ENCODE measurements at places on chromosomes 7 and 10.

DNA sequence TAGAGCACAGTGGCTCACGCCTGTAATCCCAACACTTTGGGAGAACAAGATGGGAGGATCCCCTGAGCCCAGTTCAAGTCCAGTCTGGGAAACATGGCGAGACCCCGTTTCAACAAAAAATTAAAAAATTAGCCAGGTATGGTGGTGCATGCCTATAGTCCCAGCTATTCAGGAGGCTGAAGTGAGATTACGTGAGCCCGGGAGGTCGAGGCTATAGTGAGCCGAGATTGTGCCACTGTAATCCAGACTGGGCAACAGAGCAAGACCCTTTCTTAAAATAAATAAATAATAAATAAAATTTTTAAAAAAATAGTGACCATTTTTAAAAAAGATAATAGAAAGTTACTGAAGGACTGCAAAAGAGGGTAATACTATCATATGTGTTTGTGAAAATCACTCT lies 28.8 kb downstream of the MTPAP start:
- no peak for DNase-seq

DNA sequence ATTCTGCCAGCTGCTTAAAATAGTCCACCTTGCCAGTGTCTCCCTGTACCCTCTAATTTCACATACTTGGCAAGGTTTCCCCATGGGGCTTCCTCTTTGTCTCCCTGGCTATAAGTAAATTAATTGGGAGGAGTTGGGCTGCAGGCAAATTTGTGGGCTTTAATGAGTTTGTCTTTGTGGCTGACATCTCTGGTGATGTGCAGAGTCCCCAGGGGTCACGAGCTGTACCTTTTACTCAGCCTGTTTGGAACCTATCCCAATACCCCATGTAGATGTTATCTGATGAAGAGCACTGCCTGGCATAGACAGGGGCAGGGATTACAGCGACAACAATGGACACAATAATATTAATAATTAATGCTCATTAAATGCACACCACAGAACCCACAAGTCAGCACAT lies 132.5 kb downstream of the SLIT1 start:
- DNase-seq, result no peak

GRCh38 chr10:12022580-12023257 lies 19.9 kb downstream of the UPF2 start:
- no peak for DNase-seq

GRCh38 chr10:1151076-1152033 lies 95.2 kb downstream of the WDR37 start:
- no peak for DNase-seq

DNA sequence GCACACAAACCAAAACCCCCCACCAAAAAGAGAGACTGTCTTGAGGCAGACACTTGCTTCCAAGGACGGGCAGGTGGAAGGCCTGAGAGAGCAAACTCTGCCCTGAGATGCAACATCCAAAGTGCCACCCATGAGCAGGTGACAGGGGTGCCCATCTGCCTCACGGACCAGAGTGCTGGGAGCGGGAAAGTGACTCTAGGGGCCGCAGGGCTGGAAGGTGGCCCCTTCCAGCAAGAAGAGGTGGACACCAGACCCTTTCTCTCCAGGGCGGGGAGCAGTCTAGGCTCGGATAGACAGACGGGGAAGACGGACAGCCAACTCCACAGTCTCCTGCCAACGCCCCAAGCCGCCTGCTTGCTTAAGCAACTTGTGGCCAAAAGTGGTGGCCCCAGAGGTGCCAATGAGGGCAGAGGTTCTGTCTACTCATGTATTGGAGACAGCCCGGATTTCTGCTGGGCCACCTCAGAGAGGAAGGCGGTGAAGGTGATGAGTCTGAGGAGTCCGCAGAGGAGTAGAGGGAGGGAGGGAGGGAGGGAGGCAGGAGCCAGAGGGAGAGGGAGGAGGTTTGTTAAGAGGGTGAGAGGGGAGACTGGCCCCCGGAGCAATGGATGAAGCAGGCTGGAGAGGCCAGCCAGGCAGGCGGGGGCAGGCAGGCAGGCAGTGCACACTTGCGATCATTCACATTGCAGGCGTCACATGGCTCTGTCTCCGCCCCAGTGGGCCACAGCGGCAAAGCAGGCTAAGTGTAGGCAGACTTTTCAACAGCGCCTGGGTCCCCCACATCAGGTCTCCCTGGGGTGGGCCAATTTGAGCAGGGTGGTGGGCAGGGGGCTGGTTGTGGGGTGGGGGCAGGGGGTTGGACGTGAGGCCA lies 65.6 kb downstream of the SLC29A4 start:
- no peak for DNase-seq

- DNase-seq, result no peak
Observed at GRCh38 chr7:81682873-81683272, 87.0 kb downstream of the HGF start.

GRCh38 chr10:23202779-23203178 lies 10.7 kb downstream of the PTF1A start:
- DNase-seq, result no peak

Data from ovary (tissue), 10 donors.